Stimulated activated CD4-positive, alpha-beta T cell treated with anti-CD3 and anti-CD28 coated beads, Interleukin-15, amount 100 ng/mL, for 48 hours (primary cell): ENCODE measurements at places on chromosomes 7 and 10.

DNA sequence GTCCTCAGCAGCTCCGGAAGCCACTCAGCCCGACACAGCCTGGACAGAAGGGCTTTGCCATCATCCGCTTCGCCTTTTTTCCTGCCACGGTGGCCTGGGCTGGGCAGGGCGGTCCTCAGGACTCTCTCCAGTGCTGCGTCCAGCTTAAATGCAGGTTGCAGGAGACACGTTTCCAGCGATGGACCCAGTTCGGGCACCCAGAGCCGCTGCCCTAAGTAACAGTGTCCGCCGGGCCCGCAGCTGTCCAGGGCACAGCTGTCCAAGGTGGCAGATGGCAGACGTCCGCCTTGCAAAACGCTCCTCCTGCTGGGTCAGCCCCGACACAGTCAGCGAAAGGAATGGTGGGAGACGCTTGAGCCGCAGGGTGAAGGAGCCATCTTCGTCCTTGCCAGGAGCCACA, 37.0 kb upstream of the FOXL3 start:
- no peak for DNase-seq

- DNase-seq, result peak; percentile 25
Observed at GRCh38 chr7:138865843-138866242, 67.8 kb upstream of the ATP6V0A4 start.

GRCh38 chr10:123275136-123275564, 120.9 kb downstream of the BUB3 start:
- no peak for DNase-seq

DNA sequence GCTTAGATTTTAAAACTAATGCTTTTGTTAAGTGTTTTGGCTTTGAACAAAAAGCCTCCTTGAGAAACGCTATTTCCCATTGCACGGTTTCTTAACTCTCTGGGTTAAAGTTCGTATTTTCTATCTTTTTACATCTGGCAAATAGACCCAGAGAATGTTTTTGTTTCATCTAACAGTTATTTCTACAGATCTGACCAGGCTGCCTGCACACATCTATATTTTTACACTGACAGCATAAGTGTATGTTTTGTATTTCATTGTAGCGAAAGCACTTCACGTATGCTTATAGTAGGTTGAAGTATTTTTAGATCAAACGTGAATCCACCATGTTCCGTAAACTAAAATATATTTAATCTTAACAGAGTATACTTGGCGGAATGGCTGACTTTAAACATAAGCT, 477.3 kb downstream of the SDK1 start:
- DNase-seq, result no peak

DNA sequence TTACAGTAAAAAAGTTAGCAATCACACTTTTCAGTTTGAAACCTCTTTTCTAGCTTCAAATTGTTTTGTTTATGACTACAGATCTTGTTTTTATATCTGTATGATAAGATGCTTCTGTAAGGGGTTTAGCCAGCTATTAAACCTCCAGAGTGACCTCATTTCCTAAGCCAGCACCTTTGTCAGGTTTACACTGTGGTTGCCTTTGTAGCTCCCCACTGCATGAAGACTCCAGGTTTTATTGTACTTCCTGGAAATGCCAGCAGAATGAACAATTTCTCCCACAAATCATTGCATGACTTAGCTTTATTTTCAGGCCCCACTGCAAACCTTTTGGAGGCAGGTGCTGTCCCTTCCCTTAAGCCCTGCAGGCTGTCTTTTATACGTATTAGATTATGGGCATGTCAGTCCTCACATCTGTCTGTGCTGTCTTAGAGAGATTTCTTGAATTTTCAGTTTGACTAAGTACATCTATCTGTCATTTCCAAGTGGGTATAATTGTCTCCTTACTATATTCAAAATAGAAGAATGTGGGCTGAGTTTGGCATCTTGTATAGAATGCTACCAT, 8.2 kb upstream of the AGR3 start:
- no peak for DNase-seq

DNA sequence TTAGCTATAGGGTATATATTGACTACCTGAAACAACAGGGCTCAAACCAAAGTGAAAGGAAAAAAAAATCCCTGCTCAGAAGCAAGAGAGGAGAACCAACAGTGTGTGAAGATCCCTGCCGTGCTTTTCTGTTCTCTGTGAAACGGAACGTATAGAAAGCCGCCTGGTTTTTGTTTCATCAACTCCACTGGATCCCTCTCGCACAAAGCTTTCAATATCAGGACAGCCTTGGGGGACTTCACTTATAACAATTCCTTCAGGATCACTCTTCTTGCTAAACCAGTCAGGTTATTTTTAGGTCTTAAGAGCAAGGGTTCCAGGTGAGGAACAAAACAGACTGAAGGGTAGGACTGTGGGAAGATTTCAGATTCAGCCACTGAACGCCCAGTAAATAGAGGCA, 151.1 kb upstream of the CACNA2D1 start:
- no peak for DNase-seq

DNA sequence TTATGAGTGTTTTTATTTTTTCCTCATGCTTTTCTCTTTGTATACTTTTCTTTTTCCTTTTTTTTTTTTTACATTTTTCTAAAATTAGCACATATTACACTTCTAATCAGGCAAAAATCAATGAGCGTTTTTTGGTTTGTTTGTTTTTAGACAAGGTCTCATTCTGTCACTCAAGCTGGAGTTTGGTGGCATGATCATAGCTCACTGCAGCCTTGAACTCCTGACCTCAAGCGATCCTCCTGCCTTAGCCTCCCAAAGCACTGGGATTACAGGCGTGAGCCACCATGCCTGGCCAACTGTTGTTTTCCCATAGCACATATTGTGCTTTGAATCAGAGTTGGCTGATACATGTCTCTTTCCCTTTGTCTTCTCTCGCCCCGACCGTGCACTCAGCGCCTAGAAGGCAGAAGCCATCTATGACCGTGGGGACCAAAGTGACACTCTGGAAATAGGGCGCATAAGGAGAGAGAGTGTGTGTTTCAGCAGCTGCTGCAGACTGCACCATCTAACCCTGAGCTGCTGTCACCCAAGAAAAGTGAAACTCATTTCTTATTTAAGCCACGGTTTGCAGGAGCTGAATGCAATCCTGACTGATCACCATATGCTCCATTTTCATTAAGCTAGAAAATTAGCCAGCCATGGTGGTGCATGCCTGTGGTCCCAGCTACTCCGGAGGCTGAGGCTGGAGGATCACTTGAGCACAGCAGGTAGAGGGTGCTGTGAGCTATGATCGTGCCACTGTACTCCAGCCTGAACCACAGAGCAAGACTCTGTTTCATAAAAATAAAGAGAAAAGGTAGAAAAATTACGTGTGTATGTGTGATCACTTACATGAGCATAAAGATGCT, 41.4 kb upstream of the GTF2I start:
- no peak for DNase-seq

- DNase-seq, result no peak
Observed at GRCh38 chr10:103861505-103861904, 6.1 kb upstream of the SH3PXD2A start.

DNA sequence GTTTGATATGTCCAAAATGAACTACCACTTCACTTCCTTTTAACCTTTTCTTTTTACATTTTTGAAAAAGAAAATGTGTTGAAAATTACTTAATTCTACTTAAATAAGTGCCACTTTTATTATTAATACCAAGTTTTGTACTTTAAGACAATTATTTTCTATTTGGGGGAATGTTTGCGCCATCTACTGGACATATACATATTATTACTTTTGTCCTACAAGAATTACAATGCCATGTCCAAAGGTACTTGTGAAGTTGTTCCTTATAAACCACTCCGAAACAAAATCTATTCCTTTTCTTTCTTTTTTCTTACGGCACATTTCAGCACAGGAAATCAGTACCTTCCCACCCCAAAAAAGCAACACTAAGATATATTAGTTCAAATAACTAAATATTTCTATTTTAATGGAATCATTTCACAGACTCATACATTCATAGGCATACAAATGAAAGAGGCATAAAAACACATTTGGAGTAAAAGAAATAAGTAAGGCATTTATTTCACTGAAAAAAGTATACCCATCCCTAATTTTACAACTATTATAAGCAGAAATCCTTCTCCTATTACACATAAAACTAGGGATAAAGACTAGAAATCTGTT, 169.9 kb downstream of the RNF133 start:
- DNase-seq, result no peak

GRCh38 chr10:58932126-58932525, 244.3 kb upstream of the PHYHIPL start:
- DNase-seq, result no peak

- no peak for DNase-seq
Observed at GRCh38 chr10:69573056-69573806, at the start of gene NEUROG3. Gene NEUROG3, minus strand, starts transcription at chr10:69573422. Its CDS starts 379 bp downstream, at chr10:69573043.

DNA sequence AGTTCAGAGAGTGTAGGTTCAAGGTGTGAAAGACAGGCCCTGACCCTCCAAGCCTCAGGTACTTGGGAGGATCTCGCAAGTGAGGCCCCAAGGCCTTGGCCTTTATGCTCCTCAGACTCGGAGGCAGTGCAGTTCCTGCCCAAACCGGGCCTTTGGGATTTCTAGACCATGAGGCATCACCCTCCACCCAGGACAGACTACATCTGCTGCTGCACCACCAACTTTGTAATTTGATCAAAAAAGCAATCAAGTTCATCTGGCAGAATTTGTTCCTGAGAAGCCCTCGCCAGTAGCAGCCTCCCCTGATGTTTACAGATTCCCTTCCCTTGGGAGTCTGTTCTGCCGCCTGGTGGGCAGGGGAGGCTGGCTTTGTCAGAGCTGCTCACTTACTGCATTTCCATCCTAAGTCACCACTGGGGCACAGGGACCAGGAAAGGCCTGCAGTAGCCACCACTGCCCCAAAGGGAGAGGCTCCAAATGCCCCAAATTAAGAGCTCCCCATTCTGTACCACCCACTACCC, 2.1 kb downstream of the CAMK2G start:
- DNase-seq, result no peak

GRCh38 chr7:65731562-65732035, 141.3 kb upstream of the VKORC1L1 start:
- DNase-seq, result no peak

DNA sequence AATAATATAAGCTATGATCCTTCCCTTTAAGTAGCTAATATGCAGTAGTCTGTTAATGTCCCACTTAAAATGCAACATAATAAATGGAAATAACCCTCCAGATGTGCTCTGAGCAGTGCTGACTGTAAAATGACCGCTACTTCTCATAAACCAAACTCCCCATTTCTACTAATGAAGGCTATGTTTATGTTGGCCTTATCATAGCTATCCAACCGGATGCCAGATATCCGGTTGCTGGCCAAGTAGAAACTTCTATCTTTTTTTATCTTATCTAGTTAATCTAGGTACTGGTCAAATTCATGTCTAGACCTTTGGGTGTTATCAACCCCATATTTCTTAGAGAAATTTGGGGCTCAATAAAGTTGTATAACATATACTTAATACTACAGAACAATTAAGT, 56.6 kb downstream of the CHRM2 start:
- DNase-seq, result no peak

- DNase-seq, result no peak
Observed at GRCh38 chr7:99024066-99024465, 119.8 kb downstream of the SMURF1 start.

GRCh38 chr10:81877596-81877995, 2.6 kb downstream of the NRG3 start:
- no peak for DNase-seq

DNA sequence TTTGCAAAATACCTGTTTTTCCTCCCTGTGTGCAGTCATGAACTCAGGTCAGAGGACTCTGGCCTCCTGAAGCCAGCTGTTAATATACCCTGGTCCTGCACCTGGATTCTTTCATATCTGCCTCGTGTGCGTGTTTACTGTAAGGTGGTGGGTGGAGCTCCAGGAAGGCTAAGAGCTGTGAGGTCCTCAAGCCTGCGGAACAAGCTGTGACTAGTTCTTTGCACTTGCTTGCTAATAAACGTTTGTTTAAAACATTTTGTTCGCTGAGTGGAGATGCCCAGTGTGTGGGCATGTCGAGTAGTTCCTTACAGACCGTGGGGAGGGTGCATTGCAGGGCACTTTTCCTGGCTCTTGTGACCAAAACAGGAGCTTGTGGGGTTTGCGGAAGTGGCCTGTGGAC, 139.0 kb downstream of the DOCK1 start:
- DNase-seq, result no peak

- DNase-seq, result no peak
Observed at GRCh38 chr7:31082447-31082846, 30.3 kb downstream of the ADCYAP1R1 start.

GRCh38 chr10:90440870-90441269, 417.0 kb downstream of the HTR7 start:
- no peak for DNase-seq

GRCh38 chr10:3750854-3751253, 34.2 kb downstream of the KLF6 start:
- DNase-seq, result no peak

- DNase-seq, result no peak
Observed at GRCh38 chr10:85531706-85532105, 834.9 kb downstream of the GRID1 start.

- DNase-seq, result no peak
Observed at GRCh38 chr10:123478116-123478515, 188.0 kb upstream of the GPR26 start.

GRCh38 chr10:128723631-128724205, 597.5 kb upstream of the MKI67 start:
- no peak for DNase-seq

DNA sequence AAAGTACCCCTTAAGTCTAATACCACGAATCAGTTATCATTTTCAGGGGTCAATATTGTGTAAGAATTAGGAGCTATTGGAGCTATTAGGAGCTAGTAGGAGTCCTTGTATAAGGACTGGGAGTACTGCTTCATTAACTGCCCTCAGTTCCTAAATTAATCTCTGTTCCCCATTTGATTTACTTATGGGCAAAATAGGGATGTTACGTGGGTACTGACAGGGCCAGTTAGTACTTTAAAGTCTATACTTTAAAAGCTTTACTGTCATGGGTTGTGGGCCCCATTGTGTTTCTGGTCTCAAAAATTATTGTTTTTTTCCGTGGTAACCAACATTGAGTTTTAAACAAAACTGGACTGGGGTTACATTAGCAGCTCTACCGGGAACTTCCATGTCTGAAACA, 60.3 kb downstream of the PRKAR2B start:
- no peak for DNase-seq

GRCh38 chr7:137898839-137899721, 52.3 kb upstream of the DGKI start:
- peak; percentile 63 for DNase-seq

DNA sequence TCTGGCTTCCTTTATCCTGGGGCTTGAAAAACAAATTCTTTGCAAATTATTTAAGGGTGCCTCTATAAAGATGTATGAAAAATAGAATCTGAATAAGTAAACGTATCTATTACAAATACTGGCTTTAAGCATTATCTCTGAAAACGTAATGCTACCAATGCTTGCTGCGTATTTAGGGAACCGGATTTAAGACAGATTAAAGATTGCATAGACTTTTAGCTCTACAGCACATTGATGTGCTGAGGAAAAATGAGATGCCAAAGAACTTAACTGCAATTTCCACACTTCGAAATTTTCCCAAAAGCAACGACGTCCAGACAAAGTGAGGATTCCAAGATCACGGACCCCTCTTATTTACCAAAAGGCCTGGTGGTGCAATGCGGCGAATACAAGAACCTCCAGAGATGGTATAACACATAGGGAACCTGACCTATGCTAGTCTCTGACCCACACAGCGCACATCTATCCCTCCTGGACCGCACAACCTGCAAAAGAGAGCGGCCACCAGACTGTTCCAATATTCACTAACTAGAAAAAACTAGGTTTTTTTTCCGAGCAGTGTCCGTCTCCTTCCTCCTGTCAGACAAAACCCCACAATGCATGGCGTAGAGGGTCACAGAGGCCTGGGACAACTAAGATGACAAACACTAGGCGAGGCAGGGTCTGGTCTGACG, 34.3 kb upstream of the PHF14 start:
- DNase-seq, result no peak
